ENCODE measurements at places on chromosomes 7 and 10.

DNA sequence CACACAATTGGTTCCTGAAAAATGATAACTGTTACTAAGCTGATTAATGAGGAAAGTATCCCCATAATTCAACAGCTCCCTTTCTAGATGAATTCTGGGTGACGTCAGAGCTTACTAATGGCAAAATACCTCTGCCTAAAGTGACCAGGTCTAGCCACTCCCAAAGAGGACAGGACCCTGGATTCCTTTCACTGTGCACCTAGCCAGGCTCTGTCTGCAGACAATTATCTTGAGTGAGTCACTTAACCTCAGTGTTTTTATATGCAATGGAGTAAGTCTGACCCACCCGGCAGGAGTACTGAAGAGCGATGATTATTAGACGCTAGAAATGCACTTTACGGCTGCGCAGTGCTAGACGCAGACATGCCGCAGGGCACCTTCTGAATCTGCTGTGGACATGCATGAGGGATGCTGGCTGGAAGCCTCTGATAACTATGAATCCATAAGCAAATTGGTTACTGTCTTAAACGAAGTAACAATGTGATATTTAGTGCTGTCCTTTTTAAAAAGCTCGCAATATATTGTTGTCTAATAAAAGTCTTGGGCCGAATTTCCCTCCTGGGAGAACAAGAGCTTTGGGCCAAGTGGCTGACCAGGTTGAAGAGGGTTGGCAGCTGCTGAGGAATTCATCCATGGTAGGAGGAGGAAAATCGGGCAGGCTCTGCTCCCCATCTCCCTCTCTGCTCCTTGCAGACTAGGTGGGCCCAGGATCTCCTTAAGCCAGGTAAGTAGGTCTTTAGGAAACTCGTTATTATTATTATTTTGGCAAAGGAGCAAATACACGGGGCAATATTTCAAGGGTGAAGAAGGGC, 4.6 kb upstream of the INPP5A start:
- no peak for DNase-seq

DNA sequence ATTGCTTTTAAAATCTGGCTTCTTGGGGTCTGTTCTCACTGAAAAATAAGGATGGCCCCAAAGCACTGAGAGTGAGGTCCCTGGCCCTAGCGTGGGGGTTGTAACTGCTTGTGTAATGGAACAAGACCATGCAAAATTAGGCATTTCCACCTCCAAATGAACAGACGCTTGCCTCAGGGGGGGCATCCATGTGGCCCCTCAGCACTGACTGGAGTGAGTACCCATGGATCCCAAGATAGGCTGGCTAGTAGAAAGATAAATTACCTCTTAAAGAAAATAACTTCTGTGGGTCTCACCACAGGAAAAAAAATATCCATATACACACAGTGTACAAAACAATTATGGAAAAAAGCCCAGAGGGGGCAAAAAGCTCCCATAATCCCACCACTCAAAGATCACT, 15.2 kb upstream of the CPA1 start:
- DNase-seq: no peak

DNA sequence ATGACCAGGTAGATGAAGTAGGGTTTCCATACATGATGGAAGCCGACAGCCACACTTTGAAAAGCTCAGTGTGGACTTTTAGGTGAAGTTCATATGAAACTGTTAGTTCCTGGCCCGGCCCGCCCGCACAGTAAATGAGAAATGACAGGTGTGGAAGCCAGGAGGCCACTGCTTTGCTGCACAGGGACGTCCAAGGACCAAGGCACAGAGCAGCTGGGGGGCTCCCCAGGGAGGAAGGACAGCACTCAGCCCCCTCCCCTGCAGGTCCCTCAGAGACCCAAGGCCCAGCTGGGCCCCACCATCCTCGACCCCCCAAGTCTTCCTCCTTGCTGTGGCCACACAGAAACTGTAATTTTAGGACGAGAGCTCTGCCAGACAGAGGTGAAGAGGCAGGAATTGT, 219.2 kb downstream of the PTPRN2 start:
- no peak for DNase-seq

DNA sequence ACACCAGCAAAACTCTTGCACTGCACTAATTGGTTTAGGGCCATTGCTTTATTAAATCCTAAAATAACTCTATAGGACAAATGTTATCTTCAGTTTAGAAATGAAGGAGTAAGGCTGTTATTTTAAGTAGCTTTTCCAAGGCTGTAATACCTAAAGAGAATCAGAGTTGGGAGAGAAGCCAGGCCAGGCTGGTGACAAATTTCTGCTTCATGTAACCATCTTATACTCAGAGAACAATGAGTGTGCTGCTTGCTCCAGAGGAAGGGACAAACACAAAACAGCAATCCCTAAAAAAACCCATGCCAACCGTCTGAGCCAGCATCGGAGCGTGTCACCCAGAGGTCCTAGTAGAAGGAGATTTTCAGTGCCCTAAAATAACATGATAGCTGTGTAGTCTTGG, 49.7 kb upstream of the TARP start:
- no peak for DNase-seq

DNA sequence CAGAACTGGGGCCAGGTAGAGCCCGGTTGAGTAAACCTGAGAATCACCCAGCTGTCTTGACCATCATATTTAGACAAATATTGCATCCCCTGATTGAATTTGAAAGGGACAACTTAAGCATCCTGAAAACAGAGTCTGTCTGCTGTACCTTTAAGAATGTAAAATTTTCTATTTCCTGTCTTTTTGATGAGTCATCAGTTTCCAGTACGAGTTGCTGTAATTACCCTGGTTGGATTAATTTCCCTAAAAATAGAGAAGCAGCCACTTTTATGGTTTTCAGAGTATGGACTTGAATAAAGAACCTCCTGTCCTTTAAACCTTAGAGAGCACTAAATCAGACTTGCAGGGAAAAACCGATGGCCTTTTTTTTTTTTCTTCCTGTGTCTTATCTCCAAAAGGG, 164.6 kb upstream of the SH2B2 start:
- no peak for DNase-seq

DNA sequence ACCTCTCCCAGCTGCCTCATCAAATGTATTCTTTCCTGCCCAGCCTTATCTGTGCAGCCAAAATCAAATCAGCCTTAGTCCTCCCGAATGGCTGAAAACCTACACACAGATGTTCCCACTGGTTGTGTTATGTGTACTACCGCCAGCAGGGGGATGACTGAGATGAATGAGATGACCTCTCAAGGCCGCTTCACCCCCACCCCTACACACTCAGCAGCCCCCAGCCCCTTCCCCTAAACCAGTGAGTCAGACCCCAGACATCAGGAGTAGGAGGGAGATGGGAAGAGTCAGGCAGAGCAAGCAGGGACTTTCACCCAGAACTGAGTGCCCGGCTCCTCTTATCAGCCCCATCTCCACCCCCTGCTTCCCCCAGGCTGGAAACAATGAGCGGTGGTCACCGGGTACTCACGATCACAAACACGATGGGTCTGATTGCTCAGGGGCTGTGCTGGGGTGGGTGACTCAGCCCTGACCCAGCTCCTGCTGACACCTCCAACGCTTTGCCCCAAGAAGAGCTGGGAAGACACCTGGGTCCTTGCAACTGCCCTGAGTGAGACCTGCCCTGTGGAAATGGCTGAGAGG, 6.5 kb upstream of the C10orf105 start:
- DNase-seq: no peak

GRCh38 chr10:16953270-16953669, 136.0 kb upstream of the RSU1 start:
- DNase-seq: no peak

GRCh38 chr10:124614003-124614659, 130.0 kb downstream of the FAM53B start:
- no peak for DNase-seq

GRCh38 chr10:4807761-4808507, 18.1 kb upstream of the AKR1E2 start:
- DNase-seq: no peak

- no peak for DNase-seq
Observed at GRCh38 chr7:129780974-129781927, 169.7 kb downstream of the NRF1 start.

GRCh38 chr10:14025283-14026189, 305.2 kb downstream of the FRMD4A start:
- DNase-seq: no peak

DNA sequence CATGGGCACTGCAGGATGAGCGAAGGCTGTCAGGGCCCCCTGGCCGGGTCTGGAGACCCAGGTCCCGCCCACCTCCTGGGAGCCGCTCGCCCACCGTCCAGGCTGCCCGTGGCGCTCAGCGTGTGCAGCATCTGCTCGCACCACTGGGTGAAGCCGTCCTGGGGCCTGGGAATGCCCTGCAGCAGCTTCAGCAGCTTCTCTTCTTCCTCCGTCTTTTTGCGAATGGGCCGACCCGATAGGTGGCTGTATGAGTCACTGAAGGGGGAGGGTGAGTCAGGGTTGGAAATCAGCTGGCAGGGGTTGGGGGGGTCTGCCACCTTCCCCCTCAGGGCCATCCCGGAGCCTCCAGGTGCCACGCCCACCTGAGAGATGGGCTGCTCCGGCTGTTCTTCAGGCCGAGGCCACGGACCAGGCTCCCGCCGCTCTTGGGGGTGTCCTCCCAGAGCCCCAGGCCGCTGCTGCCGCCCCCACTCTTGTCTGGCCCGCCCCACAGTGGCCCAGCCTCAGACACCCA, 8.7 kb downstream of the GNB2 start:
- DNase-seq: no peak

DNA sequence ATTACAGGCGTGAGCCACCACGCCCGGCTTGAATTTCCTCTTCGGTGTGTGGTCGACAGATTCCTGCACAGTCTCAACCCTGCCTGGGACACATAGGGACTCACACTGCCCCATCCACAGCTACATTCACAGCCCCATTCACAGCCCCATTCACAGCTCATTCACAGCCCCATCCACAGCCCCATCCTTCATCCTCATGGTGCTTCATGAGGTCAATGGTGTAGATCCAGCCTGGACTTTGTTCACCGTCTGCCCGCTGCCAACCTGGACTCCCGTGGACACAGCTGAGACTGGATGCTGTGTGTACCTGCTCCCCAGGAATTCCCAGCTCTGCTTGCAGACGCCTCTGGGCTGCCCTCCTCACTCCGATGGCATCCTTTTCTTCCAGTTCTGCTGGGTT, 5.2 kb downstream of the IDI2 start:
- no peak for DNase-seq

DNA sequence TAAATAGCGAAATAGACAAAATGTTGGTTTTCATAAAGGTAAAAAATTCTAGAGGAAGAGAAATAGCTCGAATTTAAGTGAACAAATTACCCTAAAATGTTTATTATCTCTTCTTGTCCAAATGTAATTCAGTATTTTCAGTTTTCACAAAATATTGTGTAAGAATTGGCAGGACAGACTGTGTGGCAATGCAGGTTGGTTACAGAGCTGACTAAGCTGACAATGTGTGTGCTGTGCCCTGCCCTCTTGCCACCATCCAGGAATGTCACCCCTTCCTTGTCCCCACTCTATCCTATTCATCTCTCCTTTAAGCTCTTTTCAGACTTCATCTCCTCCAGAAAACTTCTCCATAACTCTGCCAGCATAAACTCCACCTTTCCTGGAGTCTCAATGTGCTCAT, 46.1 kb downstream of the COL28A1 start:
- DNase-seq: no peak

GRCh38 chr7:79923953-79924352, 210.7 kb upstream of the GNAI1 start:
- no peak for DNase-seq

DNA sequence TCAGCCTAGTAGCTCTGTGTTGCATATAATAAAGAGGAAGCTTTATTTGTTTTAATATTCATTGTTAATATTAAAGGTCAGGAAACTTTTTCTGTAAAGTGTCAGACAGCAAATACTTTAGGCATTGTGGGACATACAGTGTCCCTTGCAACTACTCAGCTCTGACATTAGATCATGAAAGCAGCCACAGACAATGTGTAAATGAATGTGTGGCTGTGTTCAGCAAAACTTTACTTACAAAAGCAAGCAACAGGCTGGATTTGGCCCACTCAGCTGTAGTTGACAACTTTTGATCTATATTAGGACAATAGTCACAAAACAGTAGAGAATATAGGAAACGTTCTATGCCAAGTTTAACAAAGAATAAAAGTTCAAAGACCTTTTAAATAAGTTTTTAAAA, 173.3 kb downstream of the RNLS start:
- no peak for DNase-seq

GRCh38 chr10:91700273-91700672, 67.4 kb upstream of the PPP1R3C start:
- DNase-seq: no peak

DNA sequence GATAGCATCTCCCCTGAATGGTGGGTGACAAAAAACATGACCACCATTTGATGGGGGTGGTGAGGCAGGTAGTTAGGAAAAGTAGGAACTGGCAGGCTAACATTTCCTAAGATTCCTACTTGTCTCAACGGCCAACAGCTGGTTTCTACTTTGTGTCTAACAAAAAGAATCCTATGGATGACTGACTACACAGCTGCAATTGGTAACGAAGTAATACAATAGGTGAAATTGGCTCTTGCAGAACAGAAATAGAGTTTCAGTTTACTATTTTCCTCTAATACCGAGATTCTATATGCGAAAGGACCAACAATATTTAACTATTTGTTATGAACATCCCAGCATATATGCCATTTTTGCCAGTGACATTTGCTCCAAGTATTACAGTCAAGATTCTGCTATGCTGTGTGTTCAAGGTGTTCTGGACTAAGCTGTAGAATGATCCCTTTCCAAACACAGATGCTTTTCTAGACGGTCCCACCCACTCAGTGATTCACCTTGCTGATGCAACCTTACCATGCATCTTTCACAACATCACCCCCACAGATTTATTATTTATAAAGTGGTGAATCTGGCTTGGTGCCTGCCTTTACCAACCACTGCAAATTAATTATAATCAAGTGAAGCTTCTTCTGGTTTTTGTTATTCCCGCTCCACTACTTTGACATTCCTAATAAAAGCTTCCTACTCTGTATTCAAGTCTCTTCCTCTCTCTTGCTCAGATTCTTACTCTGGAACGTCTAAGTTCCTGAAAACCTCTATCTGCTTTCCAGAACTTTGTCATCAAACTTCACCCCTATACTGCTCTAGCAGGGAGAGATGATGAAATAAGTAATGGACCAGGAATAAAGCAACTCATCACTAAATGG, 16.8 kb downstream of the BBIP1 start:
- no peak for DNase-seq

- DNase-seq: no peak
Observed at GRCh38 chr10:119705434-119705831, 20.4 kb upstream of the INPP5F start.

DNA sequence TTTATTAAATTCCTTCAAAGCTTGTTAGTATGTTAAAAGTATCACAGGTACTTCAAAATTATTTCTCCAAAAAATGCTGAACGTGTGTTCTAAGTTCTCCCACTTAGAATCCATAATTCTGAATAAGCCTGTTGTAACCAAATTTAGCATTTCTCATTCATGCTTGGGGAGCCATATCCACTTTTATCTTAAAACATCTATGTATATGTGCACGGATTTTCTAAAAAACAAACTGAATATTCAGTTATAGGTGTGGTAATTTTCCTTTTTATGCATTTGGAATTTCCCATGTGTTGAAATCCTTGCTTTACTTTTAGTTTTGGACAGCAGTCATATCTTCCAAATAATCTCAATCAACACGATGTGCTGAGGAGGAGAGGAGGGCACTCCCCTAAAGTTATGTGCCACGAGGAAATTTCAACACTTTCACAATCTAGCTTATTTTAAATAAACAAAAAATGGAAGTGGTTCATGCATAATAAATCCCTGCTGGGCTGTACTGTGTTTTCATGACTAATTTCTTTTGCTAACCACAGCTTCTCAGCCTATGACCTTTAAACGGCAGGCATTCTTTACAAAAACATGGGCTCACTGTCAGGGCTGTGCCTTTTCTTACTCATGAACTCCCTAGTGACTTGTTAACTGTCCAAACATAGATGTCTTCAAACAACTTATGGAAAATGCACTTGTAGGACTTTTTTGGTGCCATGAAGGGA, 380.3 kb upstream of the SEMA3C start:
- DNase-seq: no peak

GRCh38 chr10:121115154-121115553, 264.0 kb downstream of the WDR11 start:
- no peak for DNase-seq

All from effector memory CD8-positive, alpha-beta T cell (primary cell).